HFFc6 (cell line): ENCODE measurements at places on chromosomes 1 and 21. TPM values are rescaled to one million over a fixed set of nuclear protein-coding genes. Genes with fewer than 3 reads are reported as not detected.

Gene FCRL2
- total RNA-seq = not detected in 3 replicates

Gene PTGER3
- total RNA-seq = 0.57 to 1.5 TPM (median 1.3 TPM) in 3 replicates

Gene TSEN15
- 32.7 to 41.3 TPM (median 33.4 TPM) in 3 replicates for total RNA-seq

Gene WDR64
- not detected in 3 replicates for total RNA-seq

Gene CASQ2
- total RNA-seq = not detected in 3 replicates

Gene F11R
- 0.09 to 0.27 TPM (median 0.16 TPM) in 3 replicates for total RNA-seq

Gene OXCT2
- total RNA-seq = 0.90 to 1.6 TPM (median 1.3 TPM) in 3 replicates

Gene MAN1C1
- total RNA-seq = 0.05 to 0.14 TPM (median 0.06 TPM) in 3 replicates

Gene RHBDL2
- total RNA-seq = 0.11 and 1.5 TPM in 2 replicates

Gene CFAP107
- total RNA-seq = not detected in 3 replicates

Gene CR1L
- not detected in 2 replicates for total RNA-seq

Gene NPR1
- total RNA-seq = not detected in 3 replicates

Gene MTARC1
- 1.1 and 1.8 TPM in 2 replicates for total RNA-seq

Gene LEMD1
- total RNA-seq = not detected in 3 replicates

Gene NFASC
- total RNA-seq = 5.5 to 11.7 TPM (median 6.3 TPM) in 3 replicates

Gene CACNA1S
- not detected in 3 replicates for total RNA-seq

Gene RASSF5
- total RNA-seq = 0.46 to 1.00 TPM (median 0.52 TPM) in 3 replicates

Gene OR2T11
- not detected in 3 replicates for total RNA-seq

Gene ARHGEF2
- total RNA-seq = 82.4 and 86.5 TPM in 2 replicates

Gene DISC1
- 1.9 to 4.3 TPM (median 3.7 TPM) in 3 replicates for total RNA-seq

Gene GCLM
- 39.2 to 42.4 TPM (median 40.1 TPM) in 3 replicates for total RNA-seq

Gene OTUD3
- total RNA-seq = 7.7 to 8.1 TPM (median 7.9 TPM) in 3 replicates

Gene KANK4
- total RNA-seq = not detected in 3 replicates

Gene CD1E
- not detected in 3 replicates for total RNA-seq

Gene MR1
- 31.1 to 38.4 TPM (median 32.9 TPM) in 3 replicates for total RNA-seq

Gene SELP
- not detected in 3 replicates for total RNA-seq

Gene PCSK9
- total RNA-seq = not detected in 3 replicates

Gene SLC2A5
- total RNA-seq = 0.07 to 0.38 TPM (median 0.10 TPM) in 3 replicates

Gene PGD
- 131 to 218 TPM (median 139 TPM) in 3 replicates for total RNA-seq

Gene TNNT2
- total RNA-seq = not detected in 3 replicates

Gene PTCH2
- 0.43 to 0.75 TPM (median 0.48 TPM) in 3 replicates for total RNA-seq

Gene AKNAD1
- total RNA-seq = 0.60 TPM in 1 of 3 replicates, not detected in the others

Gene CTSS
- total RNA-seq = 0.22 to 0.32 TPM (median 0.23 TPM) in 3 replicates

Gene CHI3L1
- total RNA-seq = not detected in 2 replicates

Gene TNFRSF9
- not detected in 3 replicates for total RNA-seq

Gene TRIM63
- not detected in 3 replicates for total RNA-seq

Gene EDARADD
- total RNA-seq = 0.18 to 0.43 TPM in 2 of 3 replicates, not detected in the other

Gene IRF6
- 0.13 to 3.2 TPM (median 1.6 TPM) in 3 replicates for total RNA-seq

Gene ADAM30
- total RNA-seq = not detected in 3 replicates

Gene APOBEC4
- total RNA-seq = not detected in 3 replicates

Gene S1PR1
- total RNA-seq = 5.8 to 8.9 TPM (median 8.3 TPM) in 3 replicates

Gene C1orf21
- total RNA-seq = 7.8 to 8.9 TPM (median 8.2 TPM) in 3 replicates

Gene CFHR5
- total RNA-seq = not detected in 2 replicates

Gene SLC44A5
- not detected in 3 replicates for total RNA-seq

Gene CCDC185
- total RNA-seq = not detected in 3 replicates

Gene RGS8
- total RNA-seq = not detected in 2 replicates

Gene LCE1E
- not detected in 3 replicates for total RNA-seq

Gene GJC2
- total RNA-seq = 1.2 to 2.6 TPM (median 2.1 TPM) in 3 replicates

Gene SH2D1B
- not detected in 3 replicates for total RNA-seq

Gene SPAG17
- not detected in 3 replicates for total RNA-seq

Gene SPRR2D
- not detected in 2 replicates for total RNA-seq

Gene SPRR3
- not detected in 3 replicates for total RNA-seq

Gene NTNG1
- total RNA-seq = 1.8 to 8.0 TPM (median 7.8 TPM) in 3 replicates

Gene S100A9
- total RNA-seq = not detected in 3 replicates

Gene BNIPL
- total RNA-seq = 0.13 TPM in 1 of 3 replicates, not detected in the others

Gene PRR9
- not detected in 3 replicates for total RNA-seq

Gene PTBP2
- total RNA-seq = 6.2 to 9.6 TPM (median 6.5 TPM) in 3 replicates
